HFF-Myc (cell line): ENCODE measurements at places on chromosomes 1 and 21.

GRCh38 chr1:2802421-2802961 is 998 bp upstream of the TTC34 start:
- no peak for DNase-seq

DNA sequence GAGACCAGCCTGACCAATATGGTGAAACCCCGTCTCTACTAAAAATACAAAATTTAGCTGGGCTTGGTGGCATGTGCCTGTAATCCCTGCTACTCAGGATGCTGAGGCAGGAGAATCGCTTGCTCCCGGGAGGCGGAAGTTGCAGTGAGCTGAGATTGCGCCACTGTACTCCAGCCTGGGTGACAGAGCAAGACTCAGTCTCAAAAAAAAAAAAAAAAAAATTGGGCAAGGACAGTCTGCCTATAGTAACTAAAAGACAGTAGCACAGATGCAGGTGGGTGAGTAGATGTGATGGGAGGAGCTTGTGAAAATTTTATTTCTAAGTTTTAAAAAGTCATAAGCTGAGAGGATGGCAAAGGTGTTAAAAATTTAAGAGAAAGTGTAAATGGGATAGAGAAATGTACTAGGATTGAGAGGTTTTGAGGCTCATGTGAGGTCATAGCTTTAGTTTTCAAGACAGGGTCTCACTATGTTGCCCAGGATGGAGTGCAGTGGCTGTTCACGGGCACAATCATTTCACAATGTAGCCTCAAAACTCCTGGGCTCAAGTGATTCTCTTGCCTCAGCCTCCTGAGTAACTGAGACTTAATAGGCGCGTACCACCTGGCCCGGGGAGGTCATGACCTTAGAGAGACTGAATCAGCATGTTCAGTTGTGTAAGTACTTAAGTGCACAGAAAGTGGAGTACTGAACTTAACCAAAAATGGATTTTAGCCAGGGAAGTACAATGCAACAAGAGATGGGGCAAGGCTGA is 33.7 kb downstream of the PTP4A2 start:
- no peak for DNase-seq

- DNase-seq = no peak
Observed at GRCh38 chr1:174726880-174727585, 272.7 kb upstream of the CACYBP start.

DNA sequence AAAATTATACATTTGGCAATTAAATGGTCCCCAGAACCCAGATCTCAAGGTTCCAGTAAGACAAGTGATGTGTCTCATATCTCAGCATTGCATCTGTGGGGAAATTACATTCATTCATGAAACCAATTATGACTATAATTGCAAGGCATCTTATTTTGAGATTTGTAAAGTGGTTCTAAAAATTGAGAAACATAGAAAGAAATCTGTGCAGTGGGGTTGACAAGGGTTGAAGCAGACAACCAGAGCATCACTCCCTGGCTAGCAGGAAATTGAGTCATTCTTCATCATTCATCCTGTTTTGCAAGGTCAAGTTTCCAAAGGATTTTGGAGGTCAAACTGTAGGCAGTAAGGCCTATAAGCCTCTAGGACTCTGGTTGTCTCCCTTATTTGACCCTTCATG is 25.1 kb upstream of the MROH9 start:
- DNase-seq = peak; percentile 30

- no peak for DNase-seq
Observed at GRCh38 chr1:69312055-69312732, 255.5 kb upstream of the LRRC7 start.

DNA sequence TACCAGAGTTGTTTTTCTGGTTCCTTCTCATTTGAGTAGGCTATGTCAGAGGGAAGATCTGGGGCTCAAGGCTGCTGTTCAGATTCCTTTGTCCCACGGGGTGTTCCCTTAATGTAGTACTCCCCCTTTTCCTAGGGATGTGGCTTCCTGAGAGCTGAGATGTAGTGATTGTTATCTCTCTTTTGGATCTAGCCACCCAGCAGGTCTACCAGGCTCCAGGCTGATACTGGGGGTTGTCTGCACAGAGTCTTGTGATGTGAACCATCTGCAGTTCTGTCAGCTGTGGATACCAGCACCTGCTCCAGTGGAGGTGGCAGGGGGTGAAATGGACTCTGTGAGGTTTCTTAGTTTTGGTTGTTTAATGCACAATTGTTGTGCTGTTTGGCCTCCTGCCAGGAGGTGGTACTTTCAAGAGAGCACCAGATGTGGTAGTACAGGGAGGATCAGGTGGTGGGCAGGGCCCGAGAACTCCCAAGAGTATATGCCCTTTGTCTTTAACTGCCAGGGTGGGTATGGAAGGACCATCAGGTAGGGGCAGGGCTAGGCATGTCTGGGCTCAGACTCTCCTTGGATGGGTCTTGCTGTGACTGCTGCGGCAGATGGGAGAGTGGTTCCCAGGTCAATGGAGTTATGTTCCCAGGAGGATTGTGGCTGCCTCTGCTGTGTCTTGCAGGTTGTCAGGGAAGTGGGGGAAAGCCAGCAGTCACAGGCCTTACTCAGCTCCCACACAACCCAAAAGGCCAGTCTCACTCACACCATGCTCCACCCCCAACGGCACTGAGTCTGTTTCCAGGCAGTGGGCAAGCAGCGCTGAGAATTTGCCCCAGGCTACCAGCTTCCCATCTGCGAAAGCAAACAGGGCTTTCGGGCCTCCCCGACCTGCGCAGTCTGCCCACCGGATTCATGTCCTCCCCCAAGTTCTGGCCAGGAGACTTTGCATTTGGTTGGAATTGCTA is 64.2 kb downstream of the SERINC2 start:
- no peak for DNase-seq

DNA sequence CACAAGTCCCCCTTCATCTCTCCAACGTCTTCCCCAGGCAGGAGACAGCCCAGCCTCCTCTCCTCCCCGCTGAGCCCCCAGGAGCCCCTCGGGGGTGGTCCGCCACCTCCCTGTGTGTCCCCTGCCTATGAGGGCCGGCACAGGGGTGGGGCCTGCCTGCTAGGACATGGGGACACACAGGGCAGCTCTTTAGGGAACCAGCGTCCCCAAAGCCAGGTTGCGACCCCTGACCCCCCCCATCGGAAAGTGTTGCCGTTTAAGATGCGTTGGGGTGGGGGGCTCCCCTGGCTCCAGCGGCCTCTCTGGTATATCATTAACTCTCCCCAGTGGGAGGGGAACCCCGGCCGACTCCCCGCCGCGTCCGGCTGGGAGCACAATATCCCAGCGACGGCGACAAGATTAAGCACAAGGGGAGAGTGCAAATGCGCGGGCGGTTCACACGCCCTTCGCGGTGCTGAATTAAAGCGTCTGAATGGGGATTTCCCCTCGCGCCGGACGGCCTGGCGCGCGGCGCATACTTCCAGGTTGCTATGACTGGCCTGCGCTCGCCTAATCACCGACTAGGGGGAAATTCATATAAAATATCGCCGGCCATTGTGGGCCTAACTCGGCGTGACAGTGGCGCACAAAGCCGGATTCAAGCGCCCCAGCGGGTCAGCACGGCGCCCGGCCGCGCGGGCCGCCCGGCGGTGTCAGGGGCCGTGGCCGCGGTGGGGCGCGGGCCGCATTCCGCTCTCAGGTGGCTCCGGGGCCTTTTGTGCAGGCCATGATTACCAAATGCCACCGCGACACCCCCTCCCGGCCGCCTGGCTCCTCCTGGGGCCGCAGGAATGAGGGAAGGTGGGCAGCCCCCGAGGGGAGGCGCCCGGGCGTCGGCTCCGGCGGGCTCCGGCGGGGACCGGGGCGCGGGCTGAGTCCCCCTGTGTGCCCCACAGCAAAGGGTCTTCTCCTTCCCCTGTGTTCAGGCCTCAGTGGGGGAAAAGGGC is 30.9 kb downstream of the WNT3A start:
- DNase-seq = no peak

DNA sequence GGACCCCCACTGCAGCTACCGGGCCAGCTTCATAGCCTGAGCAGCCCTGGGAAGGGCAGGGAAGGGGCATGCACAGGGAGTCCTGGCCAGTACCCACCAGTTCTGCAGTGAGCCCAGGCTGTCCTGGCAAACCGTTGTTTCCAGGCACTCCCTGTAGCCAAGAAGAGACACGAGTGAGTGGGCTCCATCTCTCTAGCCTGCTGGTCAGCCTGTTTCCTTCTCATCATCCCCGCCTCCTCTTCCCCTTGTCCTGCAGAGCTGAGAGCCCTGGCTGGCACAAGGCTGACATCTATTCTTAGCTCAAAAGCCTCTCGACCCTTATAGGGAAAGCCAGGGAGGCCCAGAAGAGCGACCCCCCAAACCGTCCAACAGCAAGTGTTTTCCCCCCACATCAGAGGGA is 28.7 kb downstream of the COL16A1 start:
- DNase-seq = no peak

- no peak for DNase-seq
Observed at GRCh38 chr1:2937805-2938204, 83.5 kb upstream of the ACTRT2 start.

DNA sequence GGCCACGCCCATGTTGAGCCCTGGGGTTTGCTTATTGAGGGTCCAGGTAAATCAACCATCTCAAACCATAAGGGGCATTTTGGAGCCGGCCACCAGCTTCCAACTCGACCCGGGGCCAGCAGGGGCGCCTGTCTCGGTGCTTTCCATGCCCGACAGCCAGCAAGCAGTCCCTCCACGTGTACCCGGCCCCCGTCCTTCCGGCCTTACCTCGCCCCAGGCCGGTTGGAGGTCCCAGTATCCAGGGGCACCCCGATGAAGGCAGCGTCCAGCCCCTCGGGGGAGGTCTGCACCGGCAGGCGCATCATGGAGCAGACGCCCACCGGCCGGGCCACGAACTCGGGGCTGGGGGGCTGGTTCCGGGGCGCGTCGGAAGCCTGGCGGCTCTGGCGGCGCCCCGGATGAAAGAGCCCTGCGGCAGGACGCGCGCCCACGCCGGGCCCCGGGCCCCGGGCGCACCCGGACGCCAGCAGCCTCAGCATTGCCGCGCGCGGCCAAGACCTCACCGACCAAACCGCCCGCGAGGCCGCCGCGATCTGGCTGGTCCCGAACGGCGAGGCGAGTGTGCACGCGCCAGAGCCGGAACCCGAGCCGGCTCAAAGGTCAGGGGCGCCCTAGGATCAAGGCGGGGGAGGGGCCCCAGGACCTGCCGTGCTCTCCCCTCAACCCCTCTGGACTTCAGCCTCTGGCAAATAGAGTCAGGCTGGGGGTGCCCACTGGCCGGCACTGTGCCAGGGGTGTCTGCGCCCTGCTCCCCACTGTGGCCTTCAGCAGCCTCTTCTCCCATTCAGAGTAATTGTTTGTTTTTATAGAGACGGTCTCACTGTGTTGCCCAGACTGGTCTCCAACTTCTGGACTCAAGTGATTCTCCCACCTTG is at the start of gene AGMAT:
AGMAT (minus strand) TSS at position 563 of the 875 bp plus-strand sequence; CDS start at position 479, 84 bp downstream.
- DNase-seq = no peak

GRCh38 chr21:43311301-43311817 is 115.6 kb downstream of the SIK1 start:
- DNase-seq = no peak

DNA sequence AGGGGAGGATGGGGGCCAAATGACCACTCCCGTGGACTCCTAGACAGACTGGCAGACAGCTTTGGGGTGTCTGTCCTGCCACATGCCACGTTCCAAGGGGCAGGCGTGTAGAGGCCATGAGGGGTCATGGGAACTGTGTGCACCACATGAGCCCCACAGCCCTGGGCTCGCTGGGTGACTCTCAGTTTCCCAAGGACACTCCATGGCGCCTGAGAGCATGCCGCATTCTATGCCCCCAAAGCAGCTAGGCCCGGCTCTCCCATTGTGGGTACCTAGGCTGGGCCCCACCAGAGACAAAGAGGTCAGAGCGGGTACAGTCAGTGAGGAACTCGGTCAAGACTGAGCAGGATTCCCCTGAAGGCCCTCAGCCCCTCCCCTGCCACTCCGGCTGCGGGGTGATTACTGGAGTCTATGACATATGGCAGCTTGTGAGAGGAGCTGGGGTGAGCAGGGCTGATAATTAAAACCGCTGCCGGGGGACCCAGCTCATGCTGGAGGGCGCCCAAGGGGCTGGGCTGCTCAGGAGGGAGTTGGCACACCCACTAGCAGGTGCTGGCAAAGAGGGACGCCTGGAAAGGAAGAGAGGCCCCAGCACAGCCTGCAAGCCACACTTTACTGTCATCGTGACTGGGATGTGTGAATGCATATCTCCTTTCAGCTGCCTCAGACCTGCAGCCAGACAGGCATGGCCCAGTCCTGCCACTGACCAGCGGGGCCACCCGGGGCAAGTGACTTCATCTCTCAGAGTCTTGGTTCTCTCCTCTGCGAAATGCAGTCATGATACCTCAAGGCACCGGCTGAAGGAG is 8.4 kb downstream of the LRP8 start:
- DNase-seq = no peak

DNA sequence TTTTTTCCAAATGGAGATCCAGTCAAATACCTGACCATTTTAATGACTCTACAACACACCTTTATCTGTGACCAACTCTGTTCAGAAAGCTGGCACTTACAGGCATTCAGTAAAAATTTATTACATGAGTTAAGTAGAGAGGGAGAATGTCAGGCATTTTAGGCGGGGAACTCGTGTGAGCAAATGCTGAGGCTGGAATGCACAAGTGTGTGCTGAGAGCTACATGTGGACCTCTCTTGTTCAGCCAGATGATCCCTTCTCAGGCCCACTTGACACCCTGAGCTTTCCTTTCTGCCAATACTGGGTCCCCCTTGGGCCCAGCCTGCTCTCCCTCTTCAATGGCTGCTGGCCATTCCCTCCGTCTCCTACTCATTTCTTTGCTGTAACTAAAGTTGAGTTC is 11.7 kb downstream of the PPIH start:
- DNase-seq = no peak

DNA sequence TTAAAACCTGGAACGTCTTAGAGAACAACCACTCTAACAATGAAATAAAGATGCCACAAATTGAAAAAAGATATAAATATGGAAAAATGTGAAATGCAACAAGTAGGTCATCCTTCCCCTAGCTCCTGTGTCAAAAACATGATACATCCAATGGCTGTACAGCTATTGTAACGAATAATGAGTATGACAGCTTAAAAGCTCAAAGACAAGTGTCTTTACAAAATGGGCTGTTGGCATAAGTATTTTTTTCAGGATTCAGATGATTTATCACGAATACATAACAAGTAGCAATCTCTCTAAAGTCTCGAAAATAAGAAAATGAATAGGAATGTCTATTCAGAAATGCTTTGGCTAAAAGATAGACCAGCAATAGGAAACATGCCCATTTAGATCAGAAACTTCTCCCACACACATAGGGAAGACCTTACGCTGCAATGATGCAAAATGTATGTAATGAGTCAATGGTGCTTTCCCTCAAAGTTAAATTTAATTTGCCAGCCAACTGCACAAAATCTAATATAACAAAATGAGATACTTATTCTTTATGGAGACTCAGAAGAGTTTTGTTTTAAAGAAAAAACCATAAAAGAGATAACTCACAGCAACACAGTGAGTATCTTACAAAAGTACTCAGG is 8.3 kb downstream of the TGFBR3 start:
- no peak for DNase-seq

- DNase-seq = no peak
Observed at GRCh38 chr1:41835485-41835884, 83.2 kb downstream of the HIVEP3 start.
